ENCODE measurements at places on chromosomes 13 and 19. TPM values are rescaled to one million over a fixed set of nuclear protein-coding genes. Genes with fewer than 3 reads are reported as not detected.

- DNase-seq = no peak
Observed at GRCh38 chr19:12837225-12837624, 1.1 kb upstream of the MAST1 start.

DNA sequence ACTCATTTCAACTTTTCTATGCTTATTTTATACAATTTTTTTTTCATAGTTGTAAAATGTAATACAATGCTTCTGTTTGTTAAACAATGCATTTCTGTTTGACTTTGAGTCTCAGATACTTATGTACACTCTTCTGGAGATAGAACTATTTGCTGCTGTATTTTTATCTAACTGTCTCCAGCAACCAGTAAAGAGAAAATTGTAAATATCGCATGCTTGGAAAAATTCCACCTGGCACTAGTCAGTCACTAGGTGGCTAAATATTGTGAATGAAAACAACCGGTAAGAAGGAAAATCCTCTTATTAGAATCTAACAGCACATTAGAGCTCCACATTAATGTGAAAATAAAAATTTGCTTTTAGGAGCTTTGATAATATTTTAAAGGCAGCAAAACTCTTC, 876.5 kb downstream of the PCDH9 start:
- DNase-seq = no peak

GRCh38 chr13:98515818-98516465, 61.0 kb downstream of the STK24 start:
- peak; percentile 63 for DNase-seq

Gene VRK3
- total RNA-seq = 24.2 TPM

Gene URAD
- total RNA-seq = 0.32 TPM

Measured in breast epithelium (tissue), 4 donors.